ENCODE measurements at places on chromosomes 12 and 14.
A peak's percentile ranks its signal among the peaks of the same experiment; 100 is the strongest.

GRCh38 chr12:23049180-23049579 is 424.2 kb downstream of the ETNK1 start:
- DNase-seq: no peak

GRCh38 chr14:38255673-38256532 is at the start of gene CLEC14A:
Gene CLEC14A, minus strand, starts transcription at chr14:38256093. Its CDS starts 71 bp downstream, at chr14:38256022.
- peak; percentile 27 for DNase-seq

DNA sequence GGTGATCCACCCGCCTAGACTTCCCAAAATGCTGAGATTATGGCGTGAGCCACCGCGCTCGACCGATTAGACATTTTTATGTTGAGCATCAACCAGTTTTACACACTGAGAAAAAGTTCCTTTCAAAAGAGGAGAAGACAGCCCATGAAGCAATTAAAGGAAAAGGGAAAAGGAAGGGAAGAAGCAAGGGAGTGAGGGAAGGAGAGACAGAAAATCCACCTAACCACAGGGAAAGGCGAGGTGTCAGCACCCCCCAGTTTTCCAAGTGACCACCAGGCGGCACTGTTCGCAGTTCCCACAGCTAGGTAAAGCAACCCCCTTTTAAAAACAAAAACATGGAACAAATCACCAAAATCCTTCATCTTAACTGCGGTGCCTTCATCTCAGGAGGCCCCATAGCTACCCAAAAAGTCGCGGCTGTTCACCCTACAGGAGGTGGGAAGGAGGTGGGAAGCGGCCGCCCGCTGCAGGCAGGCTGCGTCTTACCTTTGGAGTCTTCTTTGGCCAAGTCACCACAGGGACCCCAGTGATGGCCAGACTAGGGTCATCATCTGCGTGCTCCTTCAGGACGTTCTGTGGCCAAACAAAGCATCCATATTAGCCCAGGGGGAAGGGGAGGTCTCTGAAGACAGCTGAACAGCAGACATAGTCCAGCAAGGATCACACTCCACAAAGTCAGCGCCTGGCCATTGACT is 86.6 kb downstream of the KDM2B start:
- peak; percentile 71 for DNase-seq

- DNase-seq: no peak
Observed at GRCh38 chr14:39085933-39086332, 17.1 kb downstream of the SEC23A start.

- DNase-seq: no peak
Observed at GRCh38 chr12:12240662-12241340, 26.0 kb downstream of the LRP6 start.

- DNase-seq: no peak
Observed at GRCh38 chr14:65302571-65303189, 109.8 kb upstream of the FUT8 start.

GRCh38 chr12:58564721-58565120 is 355.6 kb downstream of the LRIG3 start:
- DNase-seq: no peak

DNA sequence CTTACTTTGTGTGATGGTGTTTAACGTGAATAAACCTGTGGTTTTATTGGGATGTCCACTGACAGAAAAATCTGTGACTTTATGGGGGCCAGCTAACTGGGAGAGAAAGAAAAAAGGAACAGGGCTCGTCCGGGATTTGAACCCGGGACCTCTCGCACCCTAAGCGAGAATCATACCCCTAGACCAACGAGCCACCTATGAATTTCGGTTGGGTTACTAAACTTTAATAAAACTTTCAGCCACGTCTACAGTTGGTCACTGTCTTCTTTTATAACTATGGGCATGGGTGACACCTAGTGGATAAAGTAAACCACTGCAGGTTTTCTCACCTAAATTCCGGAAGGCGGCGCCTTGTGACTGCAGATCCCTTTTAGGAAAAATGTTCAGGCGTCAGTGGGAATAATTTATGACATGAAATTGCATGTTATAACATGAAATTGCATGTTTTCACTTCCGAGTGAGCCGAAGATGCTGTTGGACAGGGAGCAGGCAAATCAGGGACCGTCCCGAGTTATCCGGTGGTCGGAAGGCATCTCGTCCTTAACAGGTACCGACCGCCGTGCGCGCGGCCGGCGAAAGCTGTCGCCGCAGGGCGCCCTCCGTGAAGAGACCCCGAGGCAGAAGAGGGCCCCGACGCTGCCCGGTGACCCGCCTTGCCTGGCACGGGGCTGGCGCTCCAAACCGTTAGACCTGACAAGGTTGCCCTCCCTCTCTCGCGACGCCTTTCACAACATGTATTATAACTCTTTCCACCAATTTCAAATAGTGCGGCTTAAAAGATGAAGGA is 18.2 kb upstream of the RNASE12 start:
- peak; percentile 63 for DNase-seq

- DNase-seq: no peak
Observed at GRCh38 chr12:92109613-92110012, 36.0 kb downstream of the BTG1 start.

DNA sequence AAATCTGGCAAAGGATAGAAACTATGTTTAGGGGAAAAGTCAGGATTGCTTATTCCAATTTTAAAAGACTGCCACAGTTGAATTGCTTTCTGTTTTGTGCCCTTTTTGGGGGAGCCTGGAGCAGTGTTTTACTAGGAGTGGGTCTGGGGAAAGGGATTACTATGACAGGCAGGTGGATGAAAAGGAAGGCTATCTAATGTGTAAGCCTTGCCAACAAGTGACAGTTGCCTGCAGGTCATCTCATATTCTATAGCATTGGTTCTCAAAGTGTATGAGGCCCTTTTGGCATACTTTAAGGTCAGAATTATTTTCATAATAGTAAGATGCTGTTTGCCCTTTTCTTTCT is 4.1 kb downstream of the EID3 start:
- no peak for DNase-seq

- DNase-seq: no peak
Observed at GRCh38 chr12:49109641-49110463, 795 bp downstream of the LMBR1L start.

DNA sequence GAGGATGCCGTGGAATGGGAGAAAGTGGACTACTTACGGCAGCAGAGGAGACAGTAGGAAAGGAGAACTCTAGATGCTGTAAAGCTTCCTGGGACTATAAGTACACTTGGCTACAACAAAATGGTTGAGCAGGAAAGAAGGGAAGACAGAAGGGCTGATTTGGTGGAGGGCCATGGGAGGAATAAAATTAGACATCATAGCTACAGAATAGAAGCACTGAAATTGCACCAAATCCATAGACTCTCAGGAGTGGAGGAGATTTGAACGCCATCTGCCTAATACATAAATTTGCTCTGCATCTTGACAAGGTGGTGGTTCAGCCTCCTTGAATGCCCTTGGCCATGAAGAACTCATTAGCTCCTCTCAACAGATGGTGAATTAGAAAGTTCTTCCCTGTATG is 16.3 kb upstream of the DCP1B start:
- no peak for DNase-seq

DNA sequence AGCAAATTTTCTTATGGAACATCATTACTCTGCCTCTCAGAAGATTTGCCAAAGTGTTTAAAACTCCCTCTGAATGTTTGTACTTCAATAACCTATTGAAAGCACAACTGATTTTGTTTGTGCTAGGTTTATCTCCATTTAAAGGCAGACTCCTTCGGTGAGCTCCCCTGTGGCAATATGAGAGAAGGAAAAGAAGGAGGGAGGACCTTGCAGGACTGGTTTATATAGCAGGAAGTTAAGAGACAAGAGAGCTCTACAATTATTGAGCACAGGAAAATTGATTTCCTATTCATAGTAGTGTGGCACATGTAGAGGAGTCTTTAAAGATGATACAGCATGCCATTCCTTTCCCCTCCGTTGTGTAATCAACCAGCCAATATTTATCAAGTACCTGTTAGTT is 75.5 kb downstream of the PDE3A start:
- DNase-seq: no peak

DNA sequence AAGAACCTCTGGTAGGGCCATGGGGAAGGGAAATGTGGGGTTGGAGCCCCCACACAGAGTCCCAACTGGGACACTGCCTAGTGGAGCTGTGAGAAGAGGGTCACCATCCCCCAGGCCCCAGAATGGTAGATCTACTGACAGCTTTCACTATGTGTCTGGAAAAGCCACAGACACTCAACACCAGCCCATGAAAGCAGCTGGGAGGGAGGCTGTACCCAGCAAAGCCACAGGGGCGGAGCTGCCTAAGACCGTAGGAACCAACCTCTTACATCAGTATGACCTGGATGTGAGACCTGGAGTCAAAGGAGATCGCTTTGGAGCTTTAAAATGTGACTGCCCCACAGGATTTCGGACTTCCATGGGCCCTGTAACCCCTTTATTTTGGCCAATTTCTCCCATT is 97.8 kb downstream of the HMGA2 start:
- DNase-seq: no peak

GRCh38 chr12:10540776-10541205 is 35.1 kb downstream of the EIF2S3B start:
- DNase-seq: no peak

DNA sequence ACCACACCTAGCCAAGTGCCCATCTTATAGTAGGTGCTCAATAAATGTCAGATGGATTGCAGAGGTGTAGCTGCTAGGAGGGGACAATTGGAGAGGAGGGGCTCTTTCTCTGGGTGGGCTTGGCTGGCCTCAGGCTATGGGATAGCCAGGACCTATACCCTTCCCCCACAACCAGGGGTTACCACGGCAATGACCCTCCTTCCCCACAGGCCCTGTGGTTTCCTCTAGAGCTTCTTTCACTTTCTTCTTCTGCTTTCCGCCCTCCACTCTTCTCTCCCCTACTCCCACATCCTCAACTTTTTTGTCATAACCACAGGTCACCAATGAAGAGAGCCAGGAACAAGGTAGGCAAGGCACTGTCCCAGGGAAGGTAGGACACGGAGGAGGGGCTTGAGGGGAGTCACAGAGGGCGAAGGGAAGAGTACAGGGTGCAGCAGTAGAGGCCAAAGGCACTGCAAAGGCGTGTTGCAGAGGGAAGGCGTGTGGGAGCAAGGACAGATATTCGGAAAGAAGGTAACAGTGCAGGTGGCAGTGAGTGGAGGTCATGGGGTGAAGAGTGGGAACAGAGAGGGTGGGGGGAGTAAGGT is 1.9 kb upstream of the ITGB7 start:
- no peak for DNase-seq

GRCh38 chr12:111578276-111578970 is 20.7 kb downstream of the ATXN2 start:
- DNase-seq: no peak

- DNase-seq: peak; percentile 48
Observed at GRCh38 chr12:22543246-22544037, 900 bp downstream of the C2CD5 start.

DNA sequence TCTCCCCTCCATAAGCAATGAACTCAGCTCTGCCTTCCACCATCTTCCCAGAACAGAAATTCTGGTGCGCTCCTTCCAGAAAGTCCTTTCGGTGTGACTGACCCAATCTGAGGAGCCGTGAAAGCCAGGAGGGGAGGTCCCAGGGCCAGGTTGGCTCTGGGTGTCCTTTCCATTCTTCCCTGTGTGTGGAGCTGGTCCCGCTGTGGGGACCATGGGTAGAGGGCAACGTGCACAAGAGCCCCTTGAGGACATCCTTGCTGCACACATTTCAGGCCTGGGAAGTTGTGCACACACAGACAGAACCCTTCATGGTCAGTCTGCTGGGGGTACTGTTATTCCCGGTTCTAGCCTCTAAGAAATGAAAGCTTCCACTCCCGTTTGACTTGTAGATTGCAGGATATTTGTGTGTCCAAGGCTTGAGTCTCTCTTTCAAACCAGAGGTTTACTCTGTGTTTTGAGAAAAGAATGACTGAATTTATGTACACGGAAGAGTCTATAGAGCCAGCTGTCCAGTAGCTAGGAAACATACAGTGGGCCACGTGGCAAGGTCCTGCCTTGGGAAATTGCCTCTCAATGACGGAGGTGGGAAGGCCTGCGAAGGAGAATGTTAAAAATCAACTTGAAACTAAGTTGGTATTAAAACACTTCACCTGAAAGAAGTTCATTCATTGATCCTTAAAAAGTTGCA is 10.1 kb downstream of the NFKBIA start:
- no peak for DNase-seq

- DNase-seq: no peak
Observed at GRCh38 chr14:34983786-34984185, 994 bp downstream of the SRP54 start.

All from activated T-cell treated with anti-CD3 and anti-CD28 coated beads, Interleukin-2, amount 50 U/mL, for 1 hour (primary cell).